Ovary (tissue), 10 donors: ENCODE measurements at places on chromosomes 16 and 17.

DNA sequence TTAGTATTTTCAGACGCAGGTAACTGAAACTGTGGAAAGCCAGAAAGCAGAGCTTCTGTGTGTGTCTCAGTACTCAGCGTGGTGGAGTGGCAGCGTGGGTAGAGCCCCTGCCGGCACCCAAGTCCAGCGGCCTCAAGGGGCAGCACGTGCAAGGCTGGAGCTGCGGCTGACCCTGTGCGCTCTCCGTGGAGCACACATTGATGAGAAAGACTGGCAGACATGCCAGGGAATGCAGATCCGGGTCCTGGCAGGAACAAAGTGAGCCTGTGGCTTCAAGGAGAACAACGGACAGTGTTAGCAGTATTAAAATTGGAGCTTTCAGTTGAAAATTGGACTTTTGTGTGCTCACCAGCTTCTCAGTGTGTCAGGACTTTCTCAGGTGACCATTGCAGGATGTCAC is 23.3 kb downstream of the ZC3H18 start:
- no peak for DNase-seq

- DNase-seq = peak; percentile 16
Measured at GRCh38 chr16:82639666-82640336, 13.0 kb downstream of the CDH13 start.

GRCh38 chr16:75248142-75248535 is 3.3 kb downstream of the BCAR1 start:
- DNase-seq = no peak

DNA sequence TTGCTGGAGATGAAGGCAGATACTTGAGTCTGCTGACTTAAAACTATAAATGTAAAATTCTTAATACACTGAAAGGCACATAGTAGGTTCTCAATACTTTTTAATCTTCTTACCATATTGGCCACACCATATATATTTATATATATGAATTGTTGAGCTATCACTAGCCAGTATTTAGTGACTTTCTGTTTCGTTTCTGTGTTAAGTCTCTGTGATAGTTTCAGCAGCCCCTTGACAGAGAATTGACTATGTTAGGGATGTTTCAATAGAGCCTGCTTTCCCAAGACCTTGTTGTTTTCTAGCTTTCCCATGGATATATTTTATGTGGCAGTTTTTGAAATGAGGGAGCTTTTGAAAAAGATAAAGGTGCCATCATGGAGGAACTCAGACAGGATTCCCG is 206.5 kb upstream of the GOT2 start:
- no peak for DNase-seq

- no peak for DNase-seq
Measured at GRCh38 chr17:65173284-65173793, 36.2 kb downstream of the RGS9 start.

DNA sequence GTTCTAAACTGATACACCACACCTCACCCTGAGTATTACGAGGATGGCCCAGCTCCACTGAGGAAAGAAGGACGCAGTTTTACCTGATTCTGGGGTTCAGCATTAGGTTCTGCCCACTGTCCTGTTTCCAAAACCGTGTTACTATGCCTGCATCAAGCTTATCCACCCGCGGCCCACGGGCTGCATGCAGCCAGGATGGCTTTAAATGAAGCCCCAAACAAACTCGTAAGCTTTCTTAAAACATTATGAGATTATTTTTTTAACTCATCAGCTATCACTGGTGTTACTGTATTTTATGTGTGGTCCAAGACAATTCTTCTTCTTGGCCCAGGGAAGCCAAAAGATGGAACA is 4.0 kb upstream of the CD300LG start:
- DNase-seq = no peak

DNA sequence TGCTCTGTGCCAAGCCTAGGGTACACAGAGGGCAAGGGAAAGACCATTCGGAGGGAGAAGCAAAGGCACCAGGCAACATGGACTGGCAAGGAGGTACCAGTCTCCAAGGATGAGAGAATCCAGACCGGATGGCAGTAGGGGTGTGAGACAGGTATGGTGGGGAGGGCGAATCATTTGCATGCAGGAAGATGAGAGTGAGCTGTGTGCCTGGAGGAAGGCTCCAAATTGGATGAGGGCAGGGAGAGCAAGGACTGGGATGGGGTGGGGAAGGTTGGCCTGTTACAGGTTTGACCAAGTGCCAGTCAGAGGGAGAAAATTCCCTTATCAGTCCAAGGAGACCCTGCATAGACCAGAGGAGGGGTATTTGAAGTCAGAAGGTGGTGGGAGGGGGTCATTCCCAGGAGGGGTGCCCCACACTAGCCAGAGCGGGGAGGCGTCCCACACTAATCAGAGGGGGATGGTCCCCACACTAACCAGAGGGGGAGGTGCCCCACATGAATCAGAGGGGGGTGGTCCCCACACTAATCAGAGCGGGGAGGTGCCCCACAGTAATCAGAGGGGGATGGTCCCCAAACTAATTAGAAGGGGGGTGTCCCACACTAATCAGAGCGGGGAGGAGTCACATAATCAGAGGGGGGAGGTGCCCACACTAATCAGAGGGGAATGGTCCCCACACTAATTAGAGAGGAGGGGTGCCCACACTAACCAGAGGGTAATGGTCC is 737 bp downstream of the CANT1 start:
- no peak for DNase-seq

DNA sequence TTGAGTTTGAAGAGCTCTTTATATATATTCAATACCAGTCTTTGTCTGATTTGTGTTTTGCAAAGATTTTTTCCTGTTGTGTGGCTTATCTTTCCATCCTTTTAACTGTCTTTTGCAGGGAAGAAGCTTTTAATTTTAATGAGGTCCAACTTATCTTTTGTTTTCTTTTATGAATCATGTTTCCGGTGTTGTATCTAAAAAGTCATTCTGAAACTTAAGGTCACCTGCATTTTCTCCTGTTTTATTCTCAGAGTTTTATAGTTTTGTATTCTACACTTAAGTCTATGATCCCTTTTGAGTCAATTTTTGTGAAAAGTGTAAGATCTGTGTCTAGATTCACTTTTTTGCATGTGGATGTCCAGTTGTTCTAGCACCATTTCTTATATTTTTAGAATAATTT is 24.6 kb upstream of the COX10 start:
- DNase-seq = no peak

DNA sequence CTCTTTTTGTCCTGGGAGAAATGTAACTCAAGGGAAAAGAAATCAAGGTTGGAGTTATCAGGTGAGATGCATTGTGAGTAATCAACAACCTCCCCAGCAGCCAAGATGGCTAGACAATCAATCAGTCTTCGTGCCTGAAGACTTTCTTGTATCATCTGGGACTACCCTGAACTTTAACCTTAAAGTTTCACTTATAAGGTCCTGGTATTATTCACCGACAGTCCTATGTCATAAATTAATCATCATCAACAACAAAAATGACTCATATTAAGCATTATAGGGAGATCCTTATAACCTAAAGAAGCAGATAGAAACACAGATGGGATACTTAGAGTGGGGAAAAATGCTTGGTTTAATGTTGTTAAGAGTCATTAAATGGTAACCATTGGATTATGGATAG is 7.7 kb upstream of the TEKT3 start:
- DNase-seq = no peak

GRCh38 chr17:2405247-2405926 is 4.5 kb upstream of the MNT start:
- no peak for DNase-seq

DNA sequence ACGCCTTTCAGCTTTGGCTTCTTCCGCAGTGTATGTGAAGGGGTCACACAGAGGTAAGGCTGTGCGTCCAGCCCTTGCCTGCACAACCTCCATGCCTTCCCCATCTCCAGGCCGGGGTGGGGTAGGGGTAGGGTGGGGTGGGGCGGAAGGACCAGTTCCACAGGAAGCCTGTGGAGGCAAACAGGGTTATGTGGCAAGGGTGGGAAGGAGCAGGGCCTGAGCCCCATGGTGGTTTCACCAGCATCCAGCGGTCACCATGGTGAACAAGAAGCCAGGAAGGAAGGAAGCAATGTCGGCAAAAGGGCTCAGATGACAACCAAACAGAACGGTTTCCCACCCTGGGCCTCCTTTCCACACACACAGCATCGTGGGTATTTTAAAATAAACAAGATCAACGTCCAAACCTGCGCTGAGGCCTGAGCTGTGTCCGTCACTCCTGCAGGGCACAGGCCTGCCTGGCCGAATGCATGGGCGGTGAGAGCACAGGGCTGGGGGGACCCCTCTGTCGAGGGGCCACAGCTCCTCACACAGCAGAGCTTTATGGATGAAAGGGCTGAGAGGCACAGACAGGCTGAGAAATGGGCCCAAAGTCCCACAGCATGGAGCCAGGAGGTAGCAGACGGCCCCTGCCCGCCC is 80.5 kb downstream of the ZNF778 start:
- DNase-seq = no peak

DNA sequence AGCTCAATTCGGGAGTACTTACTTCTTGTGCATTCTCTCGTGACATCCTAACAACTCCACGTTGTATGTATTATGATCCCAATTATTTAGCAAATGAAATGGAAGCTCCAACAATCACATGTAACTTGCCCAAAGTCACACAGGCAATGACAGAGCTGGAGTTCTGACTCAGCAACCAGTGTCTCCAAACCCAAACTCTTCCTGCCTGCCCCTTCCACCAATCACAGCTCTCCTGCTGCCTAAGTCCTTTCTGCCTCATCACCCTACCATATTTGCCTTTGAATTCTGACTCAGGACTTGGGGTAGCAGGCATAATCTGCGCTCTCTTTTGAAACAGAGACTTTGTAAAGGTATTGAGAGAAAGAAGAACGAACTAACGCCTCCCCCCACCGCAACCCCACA is 245.2 kb upstream of the MAF start:
- no peak for DNase-seq

- DNase-seq = no peak
Measured at GRCh38 chr17:75976175-75976848, 2.7 kb downstream of the ACOX1 start.

DNA sequence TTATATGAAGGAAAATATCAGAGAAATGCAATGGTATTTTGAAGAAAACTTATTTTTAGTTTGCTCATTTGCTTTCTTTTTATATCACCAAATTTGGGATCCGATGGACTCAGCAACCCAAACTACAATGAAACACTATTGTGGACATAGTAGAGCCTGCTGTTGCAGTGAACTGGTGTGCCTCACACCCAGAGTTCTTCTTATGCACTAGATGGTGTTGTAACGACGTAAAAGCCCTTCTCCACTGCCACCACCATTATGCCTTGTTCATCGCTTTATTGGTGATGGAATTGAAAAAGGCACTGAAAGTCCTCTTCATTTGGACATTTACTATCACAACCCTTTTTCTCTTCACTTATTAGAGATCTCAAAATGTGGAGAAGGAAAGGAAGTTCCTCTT is 381.3 kb downstream of the CDH8 start:
- no peak for DNase-seq

- no peak for DNase-seq
Measured at GRCh38 chr16:48128769-48129168, 27.0 kb downstream of the ABCC12 start.

DNA sequence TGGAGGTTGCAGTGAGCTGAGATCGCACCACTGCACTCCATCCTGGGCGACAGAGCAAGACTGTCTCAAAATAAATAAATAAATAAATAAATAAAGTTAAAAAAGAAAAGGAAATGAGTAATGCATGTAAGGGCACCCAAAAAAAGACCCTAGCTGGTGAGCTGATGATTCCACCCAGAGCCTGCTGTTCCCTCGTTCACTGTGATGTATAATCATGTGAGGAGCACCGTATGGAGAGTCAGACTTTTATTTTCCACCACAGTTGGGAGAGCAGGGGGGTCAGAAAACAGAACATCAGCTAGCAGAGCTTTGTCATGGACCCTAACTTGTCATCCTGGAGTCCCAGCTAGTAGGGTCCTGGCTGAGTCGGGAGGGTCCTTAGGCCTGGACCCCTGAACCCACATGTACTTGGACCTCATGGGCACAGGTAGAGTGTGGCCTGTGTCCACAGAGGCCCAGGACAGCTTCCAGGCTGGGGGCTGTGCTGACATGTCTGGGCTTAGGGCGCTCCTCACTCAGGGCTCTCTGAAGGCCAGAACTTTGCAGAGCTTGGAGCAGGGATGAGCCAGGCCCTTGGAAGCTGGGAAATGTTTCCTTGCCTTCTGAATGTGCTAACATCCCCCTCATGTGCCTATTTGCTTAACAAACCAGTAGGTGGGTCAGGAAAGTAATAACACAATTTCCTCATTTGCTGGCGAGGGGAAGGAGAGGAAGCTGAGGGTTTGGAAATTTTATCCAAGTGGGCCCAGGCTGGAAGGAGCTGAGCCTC is 18.8 kb upstream of the LASP1NB start:
- DNase-seq = no peak

DNA sequence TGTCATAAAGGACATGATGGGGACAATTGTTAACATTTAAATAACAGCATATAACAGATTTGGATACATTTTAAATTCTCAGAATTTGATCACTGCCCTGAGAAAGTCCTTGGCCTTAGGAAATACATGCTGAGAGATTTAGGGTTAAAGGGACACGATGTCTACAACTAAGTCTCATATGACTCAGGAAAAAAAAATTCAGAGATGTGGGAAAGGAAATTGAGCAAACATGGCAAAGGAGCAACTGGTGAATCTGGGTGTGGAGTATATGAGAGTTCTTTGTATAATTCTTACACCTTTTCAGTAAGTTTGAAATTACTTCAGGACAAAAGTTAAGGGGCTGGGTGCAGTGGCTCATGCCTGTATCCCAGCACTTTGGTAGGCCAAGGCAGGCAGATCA is 18.2 kb downstream of the MPP3 start:
- no peak for DNase-seq

DNA sequence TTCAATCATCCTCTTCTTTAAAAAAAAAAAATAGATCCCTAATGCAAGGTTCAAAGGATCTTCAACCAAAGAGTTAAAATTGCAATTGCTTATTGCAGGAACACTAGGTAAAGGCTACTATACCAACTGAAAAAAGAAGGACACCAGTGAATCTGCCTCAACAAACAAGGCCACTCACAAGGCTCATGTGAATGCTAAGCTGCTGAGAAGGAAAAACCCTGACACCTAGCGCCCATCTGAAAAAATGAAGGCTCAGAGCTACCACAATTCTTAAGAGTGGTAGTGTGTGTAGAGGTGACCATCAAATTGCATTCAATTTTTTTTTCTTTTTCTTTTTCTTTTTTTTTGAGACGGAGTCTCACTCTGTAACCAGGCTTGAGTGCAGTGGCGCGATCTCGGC is 201.6 kb upstream of the C17orf78 start:
- DNase-seq = no peak
